NCI-H774 (cell line): ENCODE measurements at places on chromosomes 3 and 15.

- DNase-seq: peak; percentile 74
Observed at GRCh38 chr3:29065211-29065785, 215.6 kb upstream of the RBMS3 start.

DNA sequence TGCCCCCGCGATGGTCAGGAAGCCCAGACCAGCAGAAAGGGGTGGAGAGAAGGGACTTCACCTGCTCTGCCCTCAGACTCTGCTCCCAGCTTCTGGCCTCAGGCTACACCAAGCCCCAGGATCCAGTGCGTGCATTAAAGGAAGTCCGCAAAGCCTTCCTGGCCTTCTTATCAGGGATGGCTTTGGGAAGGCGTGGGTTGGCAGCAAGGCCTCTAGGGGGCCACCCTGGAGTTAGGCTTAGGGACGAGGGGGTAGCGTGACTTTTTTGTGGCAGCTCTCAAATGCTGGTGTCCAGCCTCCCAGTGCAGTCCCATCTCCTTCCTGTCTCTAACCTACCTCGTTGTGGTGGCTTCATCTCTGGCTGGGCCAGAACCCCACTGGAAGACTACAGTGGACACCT lies 18.9 kb upstream of the RPL29 start:
- no peak for DNase-seq

DNA sequence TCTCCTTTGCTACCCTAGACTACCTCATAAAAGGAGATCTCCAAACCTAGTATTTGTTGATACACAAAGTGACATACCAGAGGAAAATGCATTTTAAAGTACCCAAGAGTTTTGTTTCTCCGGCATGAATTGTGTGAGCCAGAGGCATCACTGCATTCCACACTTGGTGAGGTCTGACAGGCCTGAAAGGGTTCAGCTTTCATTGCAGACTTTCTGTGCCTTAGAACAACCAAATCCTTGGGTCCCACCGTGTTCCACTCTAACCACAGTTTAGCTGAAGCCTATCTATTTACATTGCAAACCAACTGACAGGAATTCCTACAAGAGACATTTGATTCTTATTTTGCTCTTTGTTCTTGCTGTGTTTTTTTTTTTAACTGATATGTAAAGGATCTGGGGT lies 21.0 kb upstream of the EID1 start:
- no peak for DNase-seq

DNA sequence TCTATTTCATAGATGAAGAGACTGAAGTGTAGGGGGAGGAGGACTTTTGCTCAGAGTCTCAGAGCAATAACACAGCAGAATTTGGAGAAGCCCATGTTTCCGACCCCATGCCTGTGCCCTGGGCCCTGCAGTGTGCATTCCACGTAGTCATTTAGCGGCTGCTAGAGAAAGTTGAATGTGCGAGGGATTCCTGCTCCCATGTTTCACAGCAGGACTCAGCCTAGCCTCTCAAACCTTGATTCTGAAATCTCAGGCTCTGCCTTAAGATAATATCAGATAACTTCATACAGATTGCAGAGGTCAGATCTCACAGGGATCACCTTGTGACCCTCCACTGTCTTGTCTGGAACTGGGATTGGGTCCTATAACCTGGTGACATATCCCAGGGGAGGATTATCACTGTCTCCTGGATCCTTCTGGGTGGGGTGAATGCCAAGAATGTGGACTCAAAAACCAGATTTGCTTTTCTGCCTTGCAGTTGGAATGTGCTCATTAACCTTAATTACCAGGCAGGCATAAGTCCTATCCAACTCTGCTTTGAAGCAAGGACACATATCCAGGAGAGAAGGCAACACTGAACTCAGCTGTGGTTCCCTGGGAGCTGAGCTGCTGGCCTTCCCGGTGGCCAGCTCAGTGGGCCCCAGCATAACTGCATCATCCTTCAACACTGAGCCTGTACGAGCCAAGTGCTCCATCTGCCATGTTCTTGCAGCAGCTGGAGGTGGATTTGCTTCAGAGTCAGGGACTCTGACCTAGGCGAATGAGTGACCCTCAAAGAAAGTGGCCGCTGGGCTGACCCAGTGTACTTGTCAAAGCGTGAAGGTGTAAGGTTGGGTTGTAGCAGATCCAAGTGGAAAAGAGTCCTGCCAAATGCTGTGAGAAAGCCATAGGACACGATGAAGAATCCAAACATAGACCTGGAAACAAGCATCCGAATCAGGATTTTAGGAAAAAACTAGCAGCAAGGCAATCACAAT lies 43.0 kb downstream of the CTXND1 start:
- no peak for DNase-seq

DNA sequence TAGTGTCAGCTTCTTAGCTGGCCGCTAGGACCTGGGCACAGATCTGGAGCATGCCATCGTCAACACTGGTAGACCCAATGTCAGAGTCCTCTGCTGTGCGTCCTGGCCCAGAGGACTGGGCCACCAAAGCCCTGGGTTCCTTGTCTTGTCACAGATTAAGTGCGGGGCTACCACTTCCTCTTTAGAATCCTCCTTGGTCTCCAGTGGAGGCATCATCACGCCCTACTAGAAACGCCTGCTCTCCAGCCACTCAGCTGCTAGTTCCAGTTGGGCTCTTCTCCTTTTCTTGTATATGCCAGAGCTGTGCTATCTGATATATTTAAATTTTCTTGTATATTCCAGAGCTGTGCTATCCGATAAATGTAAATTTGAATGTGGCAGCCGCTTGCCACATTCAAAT lies 11.2 kb downstream of the PPCDC start:
- no peak for DNase-seq

GRCh38 chr3:137116619-137117018 lies 158.8 kb downstream of the IL20RB start:
- DNase-seq: no peak

- DNase-seq: no peak
Observed at GRCh38 chr3:141930801-141931200, 54.4 kb downstream of the ATP1B3 start.

DNA sequence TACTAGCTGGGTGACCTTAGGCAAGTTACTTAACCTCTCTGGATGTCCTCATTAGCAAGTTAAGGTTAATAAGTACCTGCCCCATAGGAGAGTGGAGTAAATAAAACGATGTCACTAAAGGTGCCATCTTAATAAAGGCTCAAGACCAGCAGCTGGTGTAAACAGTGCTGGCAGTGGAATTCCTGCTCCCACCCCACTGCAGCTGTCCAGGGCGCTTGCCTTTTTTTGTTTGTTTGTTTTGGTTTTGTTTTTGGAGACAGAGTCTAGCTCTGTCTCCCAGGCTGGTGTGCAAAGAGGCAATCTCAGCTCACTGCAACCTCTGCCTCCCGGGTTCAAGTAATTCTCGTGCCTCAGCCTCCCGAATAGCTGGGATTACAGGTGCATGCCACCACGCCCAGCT lies 28.9 kb downstream of the IDH3A start:
- no peak for DNase-seq

GRCh38 chr3:23961913-23962312 lies 16.8 kb downstream of the NR1D2 start:
- DNase-seq: no peak

DNA sequence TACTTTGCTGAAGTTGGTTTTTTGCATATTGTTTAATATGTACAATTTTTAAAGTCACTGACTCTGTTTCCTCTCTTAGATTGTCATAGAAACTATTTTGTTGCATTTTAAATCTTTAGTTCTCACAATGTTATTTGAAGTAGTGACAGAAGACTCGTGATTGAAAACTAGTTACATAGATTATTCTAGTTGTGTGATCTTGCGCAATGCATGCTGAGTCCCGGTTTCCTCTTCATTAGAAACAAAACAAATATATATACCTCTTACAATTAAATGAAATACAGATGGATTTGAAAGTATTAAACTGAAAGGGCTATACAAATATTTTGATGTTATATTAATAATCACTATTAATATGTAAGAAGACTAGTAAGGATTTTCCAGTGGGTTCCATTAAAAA lies 333.0 kb downstream of the LPP start:
- DNase-seq: no peak

DNA sequence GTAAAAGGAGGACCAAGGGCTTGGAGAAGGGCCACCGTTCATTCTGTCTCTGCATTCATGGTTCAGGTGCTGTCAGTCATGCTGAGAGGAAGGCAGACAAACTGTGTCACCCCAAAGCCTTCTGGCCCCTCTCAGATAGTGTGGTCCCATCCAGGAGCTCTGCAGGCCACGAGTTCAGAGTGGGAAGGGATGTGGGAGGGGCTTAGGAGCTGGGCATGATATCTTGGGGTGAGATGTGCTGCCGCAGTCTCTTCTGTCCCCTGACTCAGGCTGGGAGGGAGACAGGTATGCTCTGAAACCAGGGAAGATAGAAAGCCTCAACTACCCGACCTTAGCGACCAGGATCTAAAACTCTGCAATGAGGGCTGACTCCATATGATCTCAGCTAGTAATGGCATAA lies 19.6 kb upstream of the MYO1E start:
- no peak for DNase-seq
